ENCODE measurements at places on chromosomes 13 and 19. TPM values are rescaled to one million over a fixed set of nuclear protein-coding genes. Genes with fewer than 3 reads are reported as not detected.

GRCh38 chr13:48873587-48873986 is 102.1 kb upstream of the FNDC3A start:
- H3K27me3 ChIP-seq, result peaks cover 10% of the 10 kb centered on the region
- H3K4me3 ChIP-seq, result no peak overlapping the region
- H3K4me1 ChIP-seq, result no peaks in the 10 kb centered on the region
- no peaks in the 10 kb centered on the region for H3K36me3 ChIP-seq
- no peak overlapping the region for H3K27ac ChIP-seq

DNA sequence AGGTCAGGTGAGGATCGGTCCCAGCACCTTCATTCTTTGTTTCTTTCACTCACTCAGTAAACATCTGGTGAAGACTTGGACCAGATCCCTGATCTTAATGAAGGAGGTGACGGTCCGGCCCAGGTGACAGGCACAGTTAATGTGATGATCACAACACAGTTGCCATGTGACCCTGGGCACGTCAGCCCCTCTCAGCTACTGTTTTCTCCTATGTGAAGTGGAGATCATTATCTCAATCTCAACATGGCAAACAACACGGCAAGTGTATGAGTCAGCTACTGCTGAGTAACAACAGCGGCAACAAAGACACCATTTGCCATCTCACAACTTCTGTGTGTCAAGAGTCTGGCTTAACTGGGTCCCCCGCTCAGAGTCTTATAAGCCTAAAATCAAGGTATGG is 74.6 kb downstream of the GNG7 start:
- peak overlapping the region; percentile 78 for H3K27ac ChIP-seq
- no peaks in the 10 kb centered on the region for H3K27me3 ChIP-seq
- no peak overlapping the region for H3K4me3 ChIP-seq
- no peak for DNase-seq
- peaks cover 31% of the 10 kb centered on the region for H3K4me1 ChIP-seq

KLK3 gene
- not detected for total RNA-seq

- no peak overlapping the region for H3K4me3 ChIP-seq
- no peaks in the 10 kb centered on the region for H3K4me1 ChIP-seq
- no peaks in the 10 kb centered on the region for H3K36me3 ChIP-seq
- no peak overlapping the region for H3K27ac ChIP-seq
- H3K27me3 ChIP-seq, result no peaks in the 10 kb centered on the region
Measured at GRCh38 chr13:34722922-34723321, 219.1 kb upstream of the NBEA start.

Measured in activated CD8-positive, alpha-beta T cell treated with anti-CD3 and anti-CD28 coated beads for 36 hours (primary cell).